Hair follicular keratinocyte (primary cell): ENCODE measurements at places on chromosomes 5 and 9. TPM values are rescaled to one million over a fixed set of nuclear protein-coding genes. Genes with fewer than 3 reads are reported as not detected.

ADCY2 gene
- total RNA-seq: not detected in 2 replicates

DEPDC1B gene
- total RNA-seq: 13.4 and 31.8 TPM in 2 replicates

SPINK13 gene
- not detected in 2 replicates for total RNA-seq

C1QTNF3 gene
- total RNA-seq: 0.16 TPM in 1 of 2 replicates, not detected in the other

TAF11L10 gene
- total RNA-seq: not detected in 2 replicates

SLC45A2 gene
- not detected in 2 replicates for total RNA-seq

PPP3R2 gene
- not detected in 2 replicates for total RNA-seq

PCDHGA12 gene
- 1.6 and 4.0 TPM in 2 replicates for total RNA-seq

MARCOL gene
- not detected in 2 replicates for total RNA-seq

QSOX2 gene
- total RNA-seq: 12.3 and 15.1 TPM in 2 replicates

ATOX1 gene
- total RNA-seq: 203 and 222 TPM in 2 replicates
